Progenitor cell of endocrine pancreas (in vitro differentiated cells): ENCODE measurements at places on chromosomes 3 and 15. TPM values are rescaled to one million over a fixed set of nuclear protein-coding genes. Genes with fewer than 3 reads are reported as not detected.

DNA sequence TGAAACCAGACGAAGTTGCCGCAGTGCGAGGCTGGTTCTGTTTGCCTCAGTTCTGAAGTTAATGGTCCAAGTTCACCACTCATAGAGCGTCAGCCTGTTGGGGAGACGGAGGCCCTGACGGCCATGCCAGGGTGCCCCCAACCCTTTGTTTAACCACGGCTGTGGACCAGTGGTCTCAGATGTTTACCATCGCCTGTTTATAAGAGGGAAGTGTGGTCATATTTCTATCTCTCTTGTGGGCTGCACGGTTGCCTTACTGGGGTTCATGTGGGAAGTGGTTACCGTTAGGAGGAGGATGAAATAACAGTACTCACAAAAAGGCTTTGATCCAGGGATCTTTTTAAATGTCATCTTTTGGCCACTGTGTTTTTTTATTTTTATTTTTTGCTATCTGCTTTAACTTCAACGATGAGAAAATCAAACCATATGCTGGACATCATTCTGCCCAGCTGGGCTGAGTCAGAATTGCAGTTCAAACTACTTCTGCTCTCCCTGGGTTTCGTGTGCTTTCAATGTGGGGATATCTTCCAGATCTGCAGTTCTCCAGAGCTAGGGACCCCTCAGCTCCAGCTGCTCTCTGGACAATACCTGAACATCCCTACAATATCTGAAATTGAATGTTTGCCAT, 17.8 kb downstream of the SMAD3 start:
- H3K4me1 ChIP-seq: peaks cover 57% of the 10 kb centered on the region
- H3K36me3 ChIP-seq: peaks cover 10% of the 10 kb centered on the region

The FBXW12 gene
- 0.20 and 0.38 TPM in 2 replicates for total RNA-seq

DNA sequence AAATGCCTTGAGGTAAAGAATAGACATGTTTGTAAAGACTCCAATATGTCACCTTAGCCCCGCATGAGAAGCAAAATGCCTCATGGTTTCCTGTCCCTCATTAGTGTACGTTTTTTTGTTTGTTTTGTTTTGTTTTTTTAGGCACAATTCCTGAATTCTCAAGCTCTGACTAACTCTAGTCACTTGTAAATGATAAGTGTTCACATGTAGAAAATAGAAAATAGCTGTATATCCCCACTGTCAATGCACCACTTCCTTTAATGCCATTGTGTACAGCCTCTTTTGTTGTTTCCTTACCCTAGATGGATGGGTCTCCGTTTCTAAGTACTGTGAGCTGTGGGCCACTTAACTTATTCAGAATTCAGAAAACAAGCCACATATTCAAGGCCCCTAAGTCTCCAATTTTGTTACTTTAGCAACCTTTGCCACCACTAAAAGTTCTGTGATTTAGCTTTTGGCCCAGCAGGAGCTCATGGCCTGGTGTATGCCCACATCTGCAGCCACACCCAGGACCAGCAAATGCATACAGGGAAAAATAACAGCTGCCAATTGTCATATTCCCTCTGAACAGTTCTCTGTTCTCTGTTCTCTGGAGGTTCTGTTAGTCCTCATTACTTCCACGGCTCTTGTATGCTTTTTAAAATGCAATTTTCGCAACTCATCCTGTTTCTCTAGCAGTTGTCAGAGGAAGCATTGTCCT, 655.5 kb downstream of the GBE1 start:
- no peak overlapping the region for H3K27ac ChIP-seq
- DNase-seq: no peak
- no peaks in the 10 kb centered on the region for H3K27me3 ChIP-seq
- peaks cover 4% of the 10 kb centered on the region for H3K4me1 ChIP-seq

The BUB1B gene
- 40.1 and 42.6 TPM in 2 replicates for total RNA-seq

DNA sequence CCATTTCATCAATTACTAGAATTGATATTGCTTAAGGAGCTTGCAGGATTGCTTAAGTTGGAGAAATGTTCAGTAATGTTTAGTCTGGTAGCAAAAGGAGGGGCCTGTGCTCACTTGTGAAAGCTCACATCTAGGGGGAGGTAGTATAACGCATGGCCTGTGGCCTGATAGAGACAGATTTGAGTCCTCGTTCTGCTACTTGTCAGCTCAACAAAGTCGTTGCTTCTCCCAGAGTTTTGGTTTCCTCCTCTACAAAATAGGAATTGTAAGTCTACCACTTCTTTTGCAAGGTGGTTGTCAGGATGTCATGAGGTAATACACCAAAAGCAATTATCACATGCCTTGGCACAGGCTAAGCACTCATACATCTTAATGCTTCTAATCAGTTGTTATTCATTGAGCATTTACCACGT, 1.3 kb downstream of the ST3GAL6 start:
- no peak for DNase-seq
- H3K27ac ChIP-seq: no peak overlapping the region
- H3K36me3 ChIP-seq: peaks cover 8% of the 10 kb centered on the region
- peaks cover 44% of the 10 kb centered on the region for H3K4me1 ChIP-seq

- H3K27me3 ChIP-seq: peaks cover 32% of the 10 kb centered on the region
- DNase-seq: no peak
- no peaks in the 10 kb centered on the region for H3K36me3 ChIP-seq
- no peak overlapping the region for H3K27ac ChIP-seq
- H3K4me3 ChIP-seq: peak overlapping the region; percentile 53
Observed at GRCh38 chr3:196640297-196641018, 964 bp downstream of the NRROS start.

The NOX5 gene
- total RNA-seq: not detected in 2 replicates

The CHSY1 gene
- 33.2 and 36.7 TPM in 2 replicates for total RNA-seq

The CPLX3 gene
- not detected in 2 replicates for total RNA-seq

GRCh38 chr3:10454907-10455544, 50.4 kb downstream of the ATP2B2 start:
- DNase-seq: no peak
- no peak overlapping the region for H3K27ac ChIP-seq
- peaks cover 41% of the 10 kb centered on the region for H3K27me3 ChIP-seq
- no peaks in the 10 kb centered on the region for H3K36me3 ChIP-seq
- no peaks in the 10 kb centered on the region for H3K4me1 ChIP-seq

The CLDN18 gene
- total RNA-seq: 19.5 and 22.2 TPM in 2 replicates

DNA sequence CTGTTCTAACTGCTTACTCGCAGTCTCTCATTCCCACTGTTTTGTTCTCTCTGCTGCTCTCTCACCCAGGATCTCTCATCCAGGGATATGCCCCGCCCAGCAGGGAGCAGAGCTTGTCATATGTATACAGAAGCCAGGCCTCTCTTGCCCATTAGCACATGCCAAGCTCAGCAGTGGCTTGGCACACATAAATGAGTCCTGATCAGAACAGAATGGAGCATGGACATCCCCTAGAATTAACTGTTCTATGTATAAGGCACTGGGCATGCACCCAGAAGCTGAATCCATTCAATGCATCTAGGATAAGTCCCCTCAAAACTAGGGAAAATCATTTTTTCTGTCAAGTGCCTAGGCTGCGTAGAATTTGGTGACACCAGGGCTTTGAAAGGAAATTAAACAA, 61.6 kb downstream of the IGSF11 start:
- no peaks in the 10 kb centered on the region for H3K4me1 ChIP-seq
- no peak for DNase-seq
- no peaks in the 10 kb centered on the region for H3K36me3 ChIP-seq
- no peak overlapping the region for H3K27ac ChIP-seq

GRCh38 chr3:49173116-49173791, 1.9 kb downstream of the KLHDC8B start:
- peaks cover 1% of the 10 kb centered on the region for H3K36me3 ChIP-seq
- H3K4me3 ChIP-seq: peak overlapping the region; percentile 82
- peaks cover 22% of the 10 kb centered on the region for H3K4me1 ChIP-seq
- H3K27me3 ChIP-seq: no peaks in the 10 kb centered on the region
- DNase-seq: no peak
- H3K27ac ChIP-seq: peak overlapping the region; percentile 65

DNA sequence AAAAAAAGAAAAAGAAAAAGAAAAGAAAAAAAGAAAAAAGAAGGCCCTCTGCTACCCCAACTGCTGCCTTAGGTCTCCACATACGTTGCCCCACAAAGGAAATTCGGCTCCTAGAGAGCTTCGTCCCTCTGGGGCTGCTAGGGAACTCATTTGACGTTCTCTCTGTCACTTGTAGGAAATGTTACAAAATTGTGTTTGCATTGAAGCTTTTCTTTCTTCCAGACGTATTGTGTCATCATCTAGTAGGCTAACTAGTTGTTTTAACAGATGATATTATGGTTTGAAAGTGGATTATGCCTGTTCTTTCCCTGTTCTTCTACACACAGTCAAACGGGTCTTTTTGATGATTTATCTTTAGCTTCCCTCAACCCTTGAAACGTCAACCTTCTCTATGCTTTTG, 125.3 kb downstream of the BDH1 start:
- no peak overlapping the region for H3K27ac ChIP-seq
- peaks cover 9% of the 10 kb centered on the region for H3K4me1 ChIP-seq
- DNase-seq: no peak
- no peaks in the 10 kb centered on the region for H3K36me3 ChIP-seq
- H3K4me3 ChIP-seq: no peak overlapping the region

- H3K27me3 ChIP-seq: no peaks in the 10 kb centered on the region
- H3K27ac ChIP-seq: no peak overlapping the region
Observed at GRCh38 chr3:195385526-195385925, 57.3 kb downstream of the ACAP2 start.

DNA sequence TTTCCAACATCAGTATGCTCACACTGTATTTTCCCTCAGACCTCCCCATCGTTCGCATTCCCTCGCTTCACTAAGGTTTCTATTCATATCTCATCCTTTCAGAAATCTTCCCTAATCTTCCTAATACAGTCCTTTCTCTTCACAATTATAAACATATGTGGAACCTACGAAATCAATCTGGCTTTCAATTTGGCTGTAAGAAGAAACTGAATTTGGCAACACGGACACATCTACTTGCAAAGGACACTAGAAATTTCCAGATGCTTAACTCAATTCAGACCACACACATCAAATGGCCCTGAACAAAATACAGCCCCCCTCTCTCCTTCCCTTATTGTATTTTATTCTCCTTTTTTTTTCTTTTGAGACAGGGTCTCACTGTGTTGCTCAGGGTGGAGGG, 39.1 kb upstream of the TM4SF19 start:
- H3K4me3 ChIP-seq: no peak overlapping the region
- H3K4me1 ChIP-seq: no peaks in the 10 kb centered on the region
- H3K36me3 ChIP-seq: peaks cover 35% of the 10 kb centered on the region
- no peak for DNase-seq

The PLA2G4D gene
- not detected in 2 replicates for total RNA-seq

The SNTN gene
- total RNA-seq: 0.26 TPM in 1 of 2 replicates, not detected in the other

GRCh38 chr3:71064291-71064955, 519.1 kb downstream of the FOXP1 start:
- peak; percentile 46 for DNase-seq
- no peak overlapping the region for H3K4me3 ChIP-seq
- H3K27ac ChIP-seq: no peak overlapping the region
- H3K27me3 ChIP-seq: no peaks in the 10 kb centered on the region
- no peaks in the 10 kb centered on the region for H3K36me3 ChIP-seq
- peaks cover 49% of the 10 kb centered on the region for H3K4me1 ChIP-seq

DNA sequence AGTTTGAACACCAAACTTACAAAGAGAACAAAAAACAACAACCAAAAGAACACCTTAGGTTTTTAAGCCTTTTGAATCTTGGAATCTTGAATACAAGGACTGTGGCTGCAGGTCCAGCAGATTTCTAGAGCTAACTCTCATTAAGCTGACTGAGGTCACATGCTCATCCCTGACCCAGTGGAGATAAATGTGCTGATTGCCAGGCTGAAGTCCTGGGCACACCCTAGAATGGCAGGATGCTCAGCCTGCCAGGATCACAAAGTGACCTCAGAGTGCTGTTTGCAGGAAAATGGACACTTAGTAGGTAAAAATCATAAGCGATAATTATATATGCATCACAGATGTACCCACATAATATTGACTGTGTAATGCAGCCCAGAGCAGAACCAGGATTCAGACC, 245.3 kb upstream of the NR2E3 start:
- peaks cover 11% of the 10 kb centered on the region for H3K27me3 ChIP-seq
- no peak overlapping the region for H3K27ac ChIP-seq
- no peaks in the 10 kb centered on the region for H3K4me1 ChIP-seq
- H3K4me3 ChIP-seq: no peak overlapping the region
- DNase-seq: no peak

The TRH gene
- 0.24 and 0.36 TPM in 2 replicates for total RNA-seq
